ENCODE measurements at places on chromosomes 6 and 20. TPM values are rescaled to one million over a fixed set of nuclear protein-coding genes. Genes with fewer than 3 reads are reported as not detected.

Gene SLC4A11
- total RNA-seq = 0.35 TPM

- no peak overlapping the region for H3K4me3 ChIP-seq
- no peak overlapping the region for H3K27ac ChIP-seq
- DNase-seq = peak; percentile 87
- peaks cover 4% of the 10 kb centered on the region for H3K4me1 ChIP-seq
- peaks cover 47% of the 10 kb centered on the region for H3K27me3 ChIP-seq
- H3K36me3 ChIP-seq = no peaks in the 10 kb centered on the region
These were observed 4.8 kb upstream of the TRIM40 start for GRCh38 chr6:30130887-30131862.

DNA sequence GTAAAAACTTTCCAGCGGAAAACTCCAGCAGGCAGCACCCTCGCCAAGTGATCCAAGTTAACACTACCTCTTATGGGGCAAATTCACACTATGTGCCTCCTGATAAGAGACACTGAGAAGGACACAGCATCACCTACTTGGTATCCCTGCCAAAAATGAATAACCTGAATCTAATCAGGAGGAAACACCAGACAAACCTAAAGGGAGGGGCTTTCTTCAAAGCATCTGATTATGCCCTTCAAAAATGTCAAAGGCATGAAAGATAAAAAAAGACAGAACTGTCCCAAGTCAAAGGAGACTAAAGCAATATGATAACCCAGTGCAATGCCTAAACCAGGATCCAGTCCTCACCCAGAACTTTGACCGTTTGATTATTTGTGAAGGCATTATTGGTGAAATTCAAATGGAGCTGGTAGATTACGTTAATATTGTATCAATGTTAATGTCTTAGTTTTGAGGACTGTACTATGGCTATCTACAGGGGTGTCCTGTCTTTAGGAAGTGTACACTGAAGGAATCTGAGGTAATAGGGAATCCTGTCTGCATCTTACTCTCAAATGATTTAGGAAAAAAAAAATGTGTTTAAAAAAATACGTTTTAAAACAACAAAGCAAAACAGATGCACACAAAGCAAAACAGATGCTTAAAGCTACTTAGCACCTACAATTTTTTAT, 8.3 kb downstream of the TBC1D7 start:
- H3K4me3 ChIP-seq = no peak overlapping the region
- H3K27ac ChIP-seq = no peak overlapping the region
- H3K4me1 ChIP-seq = no peaks in the 10 kb centered on the region
- no peaks in the 10 kb centered on the region for H3K27me3 ChIP-seq
- peaks cover 68% of the 10 kb centered on the region for H3K36me3 ChIP-seq

DNA sequence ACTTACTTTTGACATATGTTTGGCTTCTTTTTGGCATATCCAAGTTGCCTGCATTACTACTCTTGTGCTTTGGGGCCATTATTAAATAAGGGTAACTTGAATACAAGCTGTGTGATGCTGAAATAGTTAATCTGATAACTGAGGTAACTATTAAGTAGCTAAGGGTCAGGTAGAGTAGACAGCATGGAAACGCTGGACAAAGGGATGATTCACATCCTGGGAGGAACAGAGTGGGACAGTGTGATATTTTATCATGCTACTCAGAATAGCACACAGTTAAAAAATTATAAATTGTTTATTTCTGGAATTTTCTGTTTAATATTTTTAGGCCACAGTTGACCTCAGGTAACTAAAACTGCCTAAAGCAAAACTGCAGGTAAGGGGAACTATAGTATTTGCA, 483.9 kb downstream of the RFPL4B start:
- H3K4me1 ChIP-seq = peaks cover 11% of the 10 kb centered on the region
- no peaks in the 10 kb centered on the region for H3K27me3 ChIP-seq
- H3K36me3 ChIP-seq = no peaks in the 10 kb centered on the region
- no peak overlapping the region for H3K27ac ChIP-seq
- no peak overlapping the region for H3K4me3 ChIP-seq
- DNase-seq = no peak

GRCh38 chr20:63009988-63010769, 3.4 kb upstream of the BHLHE23 start:
- no peak overlapping the region for H3K4me3 ChIP-seq
- peak; percentile 49 for DNase-seq
- no peak overlapping the region for H3K27ac ChIP-seq

DNA sequence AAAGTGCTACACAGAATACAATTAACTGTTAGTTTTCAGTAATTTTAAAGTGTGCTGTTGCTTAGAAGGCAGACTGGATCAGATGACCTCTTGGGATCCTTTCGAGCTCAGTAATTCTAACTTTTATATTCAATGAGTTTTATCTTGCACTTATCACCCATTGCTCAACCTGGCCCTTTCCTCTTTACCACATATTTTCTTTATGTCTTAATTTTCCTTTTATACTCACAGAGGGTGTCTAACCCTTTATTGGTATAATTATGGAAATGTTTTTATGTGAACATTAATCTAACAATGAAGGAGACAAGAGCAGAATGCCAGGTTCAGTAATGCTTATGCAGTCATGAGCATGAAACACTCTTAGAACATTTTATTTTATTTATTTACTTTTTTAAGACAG, 39.7 kb upstream of the CARMIL1 start:
- no peak overlapping the region for H3K4me3 ChIP-seq
- no peak overlapping the region for H3K27ac ChIP-seq
- H3K4me1 ChIP-seq = no peaks in the 10 kb centered on the region
- no peaks in the 10 kb centered on the region for H3K27me3 ChIP-seq
- H3K36me3 ChIP-seq = no peaks in the 10 kb centered on the region

DNA sequence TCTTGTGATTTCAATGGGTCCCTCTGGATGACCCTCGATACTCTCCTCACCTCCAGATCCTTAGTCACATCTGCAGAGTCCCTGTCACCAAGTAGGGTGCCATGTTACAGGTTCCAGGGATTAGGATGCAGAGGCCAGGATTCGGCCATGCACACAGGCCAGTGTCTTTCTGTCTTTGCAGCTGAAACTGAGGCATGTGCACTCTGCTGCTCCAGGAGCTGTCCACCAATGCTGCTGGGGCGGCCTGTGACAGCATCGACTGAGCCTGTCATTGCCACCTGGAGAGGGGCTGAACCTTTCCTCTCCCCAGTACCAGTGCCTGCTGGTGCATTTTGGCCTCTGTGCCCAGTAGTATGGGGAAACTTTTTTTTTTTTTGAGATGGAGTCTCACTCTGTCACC, 4.4 kb upstream of the RBM38 start:
- no peak for DNase-seq
- H3K4me3 ChIP-seq = no peak overlapping the region
- peaks cover 5% of the 10 kb centered on the region for H3K36me3 ChIP-seq
- H3K27ac ChIP-seq = no peak overlapping the region

GRCh38 chr20:37501940-37502339, 19.1 kb upstream of the NNAT start:
- H3K27me3 ChIP-seq = no peaks in the 10 kb centered on the region
- no peak overlapping the region for H3K4me3 ChIP-seq
- H3K4me1 ChIP-seq = peaks cover 13% of the 10 kb centered on the region
- DNase-seq = no peak
- peaks cover 7% of the 10 kb centered on the region for H3K36me3 ChIP-seq

Gene SIGLEC1
- total RNA-seq = 2.1 TPM
